ENCODE measurements at places on chromosomes 7 and 10.

GRCh38 chr10:76086761-76087639 is 655.6 kb downstream of the LRMDA start:
- no peak for DNase-seq

- DNase-seq, result no peak
Measured at GRCh38 chr7:68542831-68543230, 1055.4 kb upstream of the AUTS2 start.

- DNase-seq, result no peak
Measured at GRCh38 chr10:59891936-59892335, 14.4 kb downstream of the CCDC6 start.

- DNase-seq, result no peak
Measured at GRCh38 chr7:78529392-78529791, 730.8 kb downstream of the PHTF2 start.

DNA sequence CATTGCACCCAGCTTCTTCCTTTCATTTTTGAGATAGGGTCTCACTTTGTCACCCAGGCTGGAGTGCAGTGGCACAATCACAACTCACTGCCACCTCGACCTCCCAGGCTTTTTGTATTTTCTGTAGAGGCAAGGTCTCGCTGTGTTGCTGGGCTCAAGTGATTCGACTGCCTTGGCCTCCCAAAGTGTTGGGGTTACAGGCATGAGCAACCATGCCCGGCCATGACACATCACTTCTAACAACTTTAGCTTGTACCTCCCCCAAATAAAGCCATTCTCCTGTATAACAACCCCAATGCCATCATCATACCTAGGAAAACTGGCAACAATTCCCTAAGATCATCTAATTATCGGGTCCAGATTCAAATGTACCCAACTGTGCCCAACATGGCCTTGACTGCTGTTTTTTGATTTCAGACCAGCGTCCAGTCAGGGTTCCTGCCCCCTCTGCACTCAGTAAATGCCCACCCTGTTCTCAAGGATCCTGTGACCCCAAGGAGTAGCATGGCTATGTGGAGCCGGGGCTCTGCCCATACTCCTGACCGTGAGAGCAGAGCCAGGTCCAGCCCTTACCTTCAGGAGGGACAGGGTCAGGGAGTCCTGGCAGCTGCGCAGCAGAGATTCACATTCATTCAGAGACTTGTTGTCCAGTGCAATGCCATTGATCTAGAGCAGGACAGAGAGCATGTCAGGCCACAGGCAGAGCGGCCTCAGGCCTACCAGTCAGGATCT is 102.6 kb downstream of the DLG5 start:
- DNase-seq, result no peak

DNA sequence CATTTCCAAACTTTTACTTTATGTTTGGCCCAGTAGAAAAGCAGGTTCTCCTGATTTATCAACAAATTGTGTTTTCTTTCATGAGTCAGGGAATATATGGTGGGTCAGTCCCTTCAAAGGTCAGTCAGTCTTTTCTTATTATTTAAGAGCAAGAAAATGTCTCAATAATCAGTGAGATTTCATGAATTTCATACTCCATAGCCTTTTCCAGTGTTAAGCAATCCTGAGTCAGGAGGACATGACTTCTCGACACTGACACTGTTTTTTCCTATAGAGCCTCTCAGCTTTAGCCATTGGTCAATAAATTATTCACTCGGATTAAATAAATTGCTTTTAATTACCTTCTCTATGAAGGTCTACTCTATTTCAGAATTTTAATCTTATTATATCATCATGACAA is 334.5 kb downstream of the SORCS1 start:
- no peak for DNase-seq

- no peak for DNase-seq
Measured at GRCh38 chr10:84798312-84798711, 469.9 kb downstream of the CCSER2 start.

- no peak for DNase-seq
Measured at GRCh38 chr7:95469187-95469586, 16.6 kb upstream of the ASB4 start.

- no peak for DNase-seq
Measured at GRCh38 chr10:9043466-9043865, 989.0 kb downstream of the GATA3 start.
